Mucosa of descending colon (tissue), 3 donors: ENCODE measurements at places on chromosomes 3 and 15. TPM values are rescaled to one million over a fixed set of nuclear protein-coding genes. Genes with fewer than 3 reads are reported as not detected.

Gene GPR149
- not detected for total RNA-seq

Gene TEX9
- 10.6 TPM for total RNA-seq

DNA sequence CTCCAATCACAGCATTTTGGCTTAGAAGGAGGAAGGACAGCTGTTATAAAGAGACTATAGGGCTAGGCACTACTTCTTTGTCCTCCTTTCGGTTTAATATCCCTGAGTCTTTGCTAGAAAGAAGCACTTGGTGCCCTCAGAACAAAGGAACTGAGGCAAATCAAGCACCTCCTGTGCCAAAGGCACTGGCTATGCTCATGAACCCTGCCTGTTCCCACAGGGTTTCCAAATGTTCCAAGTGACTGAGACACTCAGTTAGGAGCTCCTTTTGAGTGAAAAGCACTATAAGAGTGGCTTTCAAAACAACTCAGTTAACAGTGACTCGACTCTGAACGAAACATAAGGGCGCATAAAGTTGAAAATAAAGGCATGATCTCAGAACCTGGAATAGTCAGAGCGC, 25.0 kb downstream of the TBC1D2B start:
- no peak for DNase-seq

DNA sequence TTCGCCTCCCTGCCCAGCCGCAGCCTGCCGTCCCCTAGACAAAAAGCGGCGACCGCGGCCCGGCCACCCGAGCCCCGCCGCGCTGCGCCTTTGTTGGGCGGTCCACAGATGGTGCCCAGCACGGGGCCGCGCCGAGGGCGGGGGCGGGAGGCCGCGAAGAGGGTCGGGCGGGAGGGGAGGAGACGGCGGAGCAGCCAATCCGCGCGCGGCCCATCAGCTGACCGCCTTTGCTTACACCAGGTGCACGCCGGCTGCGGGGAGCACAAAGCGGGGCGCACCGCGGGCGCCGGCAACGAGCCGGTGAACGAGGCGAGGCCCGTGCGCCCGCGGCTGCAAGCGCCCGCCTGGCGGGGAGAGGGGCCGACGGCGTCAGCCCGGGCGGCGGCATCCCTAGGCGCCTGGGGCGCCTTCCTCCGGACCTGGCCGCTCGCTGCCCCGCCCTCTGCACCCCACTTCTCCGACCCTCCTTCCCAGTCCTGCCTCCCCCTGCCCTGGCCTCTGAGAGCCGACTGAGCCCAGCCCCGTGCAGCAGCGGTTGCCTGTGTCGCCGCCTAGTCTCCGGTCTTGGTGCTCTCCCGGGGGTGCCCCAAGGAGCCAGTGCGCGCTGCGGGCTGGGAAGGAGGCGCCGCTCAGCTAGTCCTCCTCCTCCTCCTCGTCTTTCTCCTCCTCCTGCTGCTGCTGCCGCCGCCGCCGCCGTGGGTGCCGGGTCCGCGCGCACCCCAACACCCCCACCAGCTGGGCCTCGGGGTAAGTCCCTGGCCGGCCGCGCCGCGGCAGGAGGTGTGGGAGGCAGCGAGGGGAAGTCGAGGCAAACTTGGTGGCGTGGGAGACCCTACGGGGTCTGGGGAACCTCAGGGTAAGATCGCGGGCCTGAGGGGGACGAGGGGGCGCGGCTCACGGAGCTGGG, at the start of gene LRRN1:
TSS of gene LRRN1 (plus strand) at position 259 of the 907 bp plus-strand sequence. CDS start 45,211 bp downstream, outside the sequence.
- peak; percentile 73 for DNase-seq

- peak; percentile 21 for DNase-seq
These were observed at the start of gene ANKRD28 for GRCh38 chr3:15797642-15798303. Gene ANKRD28, minus strand, starts transcription at chr3:15797979. Its CDS starts 1,458 bp downstream, at chr3:15796521.

DNA sequence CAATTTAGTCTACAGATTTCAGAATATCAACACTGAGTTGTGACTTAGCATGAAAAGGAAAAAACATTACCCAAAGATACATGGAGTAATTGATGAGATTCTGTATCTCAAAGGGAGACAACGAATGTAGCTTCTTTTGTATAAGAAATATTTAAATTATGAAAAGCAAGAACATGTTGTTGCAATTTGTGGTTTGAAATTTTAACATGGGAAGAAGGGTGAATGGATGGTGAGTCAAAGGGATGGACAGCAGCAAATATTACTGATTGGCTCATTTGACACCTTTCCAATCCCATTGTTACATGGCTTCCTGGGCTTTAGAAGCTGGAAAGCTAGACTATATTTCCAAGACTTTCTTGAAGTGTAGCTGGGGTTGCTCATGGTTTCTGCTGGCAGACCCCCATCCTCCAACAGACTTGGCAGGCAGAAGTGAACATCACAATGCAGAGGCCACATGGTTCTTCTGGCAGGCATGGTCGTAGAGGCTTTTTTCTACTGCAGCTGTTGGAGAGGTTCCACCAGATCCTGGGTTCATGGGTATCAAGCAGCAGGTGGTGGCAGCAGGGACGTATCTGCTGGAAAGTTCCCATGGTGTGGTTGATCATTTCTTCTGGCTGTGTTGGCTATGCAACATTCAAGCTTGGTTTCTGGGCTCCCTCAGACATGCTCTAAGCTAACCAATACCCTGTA, 47.2 kb upstream of the KPNA4 start:
- DNase-seq: no peak
